ENCODE measurements at places on chromosomes 5 and 9. TPM values are rescaled to one million over a fixed set of nuclear protein-coding genes. Genes with fewer than 3 reads are reported as not detected.

Gene SLC36A3
- not detected for total RNA-seq

Gene TEX53
- total RNA-seq = not detected

Gene PLAC8L1
- total RNA-seq = not detected

Gene EIF4EBP3
- total RNA-seq = 3.6 TPM

Gene STKLD1
- total RNA-seq = 1.4 TPM

Gene OR1Q1
- not detected for total RNA-seq

Gene CTNNA1
- 224 TPM for total RNA-seq

All from A549 treated with RU486 at 1 μM for 4 hours (cell line).